ENCODE measurements at places on chromosomes 5 and 9. TPM values are rescaled to one million over a fixed set of nuclear protein-coding genes. Genes with fewer than 3 reads are reported as not detected.

GRCh38 chr9:72255569-72255968 lies 106.3 kb downstream of the GDA start:
- no peak for DNase-seq
- H3K27ac ChIP-seq: no peak overlapping the region

DNA sequence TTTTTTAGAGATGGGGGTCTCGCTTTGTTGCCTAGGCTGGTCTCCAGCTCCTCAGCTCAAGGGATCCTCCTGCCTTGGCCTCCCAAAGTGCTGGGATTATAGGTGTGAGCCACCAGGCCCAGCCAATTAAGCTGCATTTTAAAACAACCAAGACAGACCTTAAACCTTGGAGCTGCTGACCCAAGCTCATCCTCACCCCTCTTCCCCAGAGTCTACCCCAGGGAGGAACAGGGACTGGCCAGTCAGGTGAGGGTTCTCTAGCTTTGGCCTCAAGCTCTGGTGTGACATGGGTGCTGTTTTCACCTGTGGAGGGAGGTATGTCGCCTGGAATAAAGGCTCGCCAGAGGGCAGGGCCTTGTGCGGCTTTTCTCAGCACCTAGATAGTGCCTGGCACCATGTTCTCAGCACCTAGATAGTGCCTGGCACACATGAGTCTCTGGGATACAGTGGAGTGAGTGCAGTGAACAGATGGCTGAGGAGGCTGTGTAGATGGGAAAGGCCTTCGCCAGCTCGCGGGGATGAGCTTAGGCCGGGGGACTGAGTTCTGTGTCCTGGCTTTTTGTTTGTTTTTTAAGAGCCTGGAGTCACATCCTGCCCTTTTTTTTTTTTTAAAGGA lies 7.4 kb downstream of the CDK9 start:
- no peak for DNase-seq
- H3K36me3 ChIP-seq: peaks cover 54% of the 10 kb centered on the region
- no peak overlapping the region for H3K4me3 ChIP-seq
- H3K27me3 ChIP-seq: no peaks in the 10 kb centered on the region

TAF11L10 gene
- not detected for total RNA-seq

GRCh38 chr9:16925426-16925825 lies 55.0 kb upstream of the BNC2 start:
- no peaks in the 10 kb centered on the region for H3K36me3 ChIP-seq
- no peak overlapping the region for H3K4me3 ChIP-seq
- DNase-seq: no peak
- H3K27me3 ChIP-seq: no peaks in the 10 kb centered on the region
- no peaks in the 10 kb centered on the region for H3K4me1 ChIP-seq

GRCh38 chr9:19108038-19108437 lies 5.3 kb upstream of the HAUS6 start:
- H3K4me3 ChIP-seq: no peak overlapping the region
- H3K36me3 ChIP-seq: no peaks in the 10 kb centered on the region
- no peaks in the 10 kb centered on the region for H3K4me1 ChIP-seq
- DNase-seq: no peak
- H3K27me3 ChIP-seq: no peaks in the 10 kb centered on the region

DNA sequence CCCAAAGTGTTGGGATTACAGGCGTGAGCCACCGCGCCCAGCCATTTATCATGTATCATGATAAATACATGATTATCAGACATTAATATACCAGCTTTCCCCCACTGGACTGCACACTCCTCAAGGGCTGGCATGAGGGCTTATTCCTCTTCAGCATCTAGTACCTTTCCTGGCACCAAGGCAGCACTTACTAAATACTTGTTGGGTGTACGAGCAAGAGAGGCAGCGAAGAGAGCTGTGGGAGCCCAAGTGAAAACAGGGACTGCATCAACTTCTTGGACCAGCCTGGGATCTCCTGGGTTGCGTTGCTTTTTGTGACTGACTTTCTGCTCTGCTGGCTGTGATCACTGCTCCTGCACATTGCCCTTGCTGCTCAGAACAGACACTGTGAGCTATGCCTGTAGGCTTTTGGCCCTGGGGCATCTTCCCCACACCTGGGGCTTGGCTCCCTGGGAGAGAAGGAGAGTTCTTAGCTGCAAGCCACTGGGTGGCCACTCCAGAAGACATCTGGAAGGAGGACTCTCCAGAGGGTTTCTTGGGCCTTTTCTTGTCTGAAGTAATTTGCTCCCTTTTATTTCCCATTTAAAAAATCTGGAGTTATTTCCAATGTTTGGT lies 224.3 kb downstream of the NR3C1 start:
- DNase-seq: no peak
- H3K27me3 ChIP-seq: no peaks in the 10 kb centered on the region
- no peak overlapping the region for H3K4me3 ChIP-seq
- H3K4me1 ChIP-seq: no peaks in the 10 kb centered on the region
- H3K36me3 ChIP-seq: no peaks in the 10 kb centered on the region

PCDHA5 gene
- total RNA-seq: 0.15 TPM

DNA sequence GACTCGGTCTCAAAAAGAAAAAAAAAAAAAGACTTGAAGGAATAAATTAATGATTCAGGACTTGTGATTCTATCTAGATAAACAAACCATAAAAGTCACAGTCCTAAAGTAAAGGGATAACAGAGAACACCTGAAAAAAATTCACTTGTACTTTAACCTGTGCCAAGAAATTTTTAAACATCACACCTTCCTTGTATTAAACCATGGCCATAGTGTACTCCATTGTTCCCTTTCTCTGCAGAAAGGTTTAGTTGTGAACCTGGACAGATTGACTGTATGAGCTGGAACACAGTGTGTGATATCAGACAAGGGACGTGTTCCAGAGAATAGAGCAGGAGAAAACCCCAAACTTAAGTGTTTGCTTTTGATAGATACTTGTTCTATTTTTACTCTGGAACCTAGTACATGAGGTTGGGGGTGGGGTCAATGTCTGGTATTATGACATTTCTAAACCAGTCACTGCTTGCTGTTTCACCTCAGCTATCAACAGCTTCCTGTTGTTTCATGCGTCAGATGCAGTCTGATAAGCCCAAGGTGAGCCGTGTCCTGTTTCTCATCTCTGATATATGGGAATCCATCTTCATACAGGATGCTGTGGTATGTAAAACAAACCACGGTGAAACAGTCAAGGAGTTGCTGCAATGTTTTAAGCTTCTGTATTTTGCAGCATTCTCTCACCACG lies 62.5 kb upstream of the ITGA1 start:
- no peaks in the 10 kb centered on the region for H3K27me3 ChIP-seq
- H3K27ac ChIP-seq: peak overlapping the region; percentile 42
- H3K4me3 ChIP-seq: no peak overlapping the region

DNA sequence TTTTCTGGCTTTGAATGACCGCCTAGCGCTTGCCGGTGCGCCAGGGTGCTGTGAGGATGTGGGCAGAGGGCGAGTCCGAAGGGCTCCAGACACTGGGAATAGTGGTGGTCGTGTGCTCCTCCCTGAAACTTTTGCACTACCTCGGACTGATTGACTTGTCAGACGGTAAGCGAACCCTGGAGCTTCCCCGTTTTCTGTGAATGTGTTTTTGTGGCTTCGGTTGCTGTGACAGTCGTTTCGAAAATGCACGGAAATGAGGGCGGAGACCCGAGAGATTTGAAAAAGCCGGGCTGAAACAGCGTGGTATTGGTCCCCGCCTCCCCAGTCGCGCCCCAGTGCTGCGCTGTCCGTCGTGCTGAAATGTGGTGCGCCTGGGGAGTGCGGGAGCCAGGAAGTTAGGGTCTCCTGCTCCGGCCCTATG lies 102.5 kb upstream of the GABRP start:
- H3K27ac ChIP-seq: no peak overlapping the region
- no peak for DNase-seq
- H3K4me3 ChIP-seq: no peak overlapping the region

DNA sequence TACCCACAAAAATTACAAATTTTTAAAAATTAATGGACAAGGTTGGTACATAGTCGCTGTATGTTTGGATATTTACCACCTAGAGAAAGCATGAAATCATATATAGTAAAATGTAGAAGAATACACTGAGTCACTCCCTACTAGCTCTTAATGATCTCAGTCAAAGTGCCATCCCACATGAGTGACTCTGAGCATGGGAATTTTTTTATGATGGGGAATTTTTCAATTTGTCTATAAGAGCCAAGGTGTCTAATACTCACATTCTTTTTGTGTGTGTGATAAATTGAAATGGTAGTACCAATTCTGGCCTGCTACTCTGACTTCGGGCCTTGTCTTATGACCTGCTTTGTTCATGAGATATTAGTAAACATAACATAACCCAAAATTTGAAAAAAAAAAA lies 483.2 kb downstream of the CDH10 start:
- H3K4me1 ChIP-seq: no peaks in the 10 kb centered on the region
- no peak overlapping the region for H3K27ac ChIP-seq
- H3K4me3 ChIP-seq: no peak overlapping the region
- no peak for DNase-seq

CAMK4 gene
- total RNA-seq: 2.7 TPM

DNA sequence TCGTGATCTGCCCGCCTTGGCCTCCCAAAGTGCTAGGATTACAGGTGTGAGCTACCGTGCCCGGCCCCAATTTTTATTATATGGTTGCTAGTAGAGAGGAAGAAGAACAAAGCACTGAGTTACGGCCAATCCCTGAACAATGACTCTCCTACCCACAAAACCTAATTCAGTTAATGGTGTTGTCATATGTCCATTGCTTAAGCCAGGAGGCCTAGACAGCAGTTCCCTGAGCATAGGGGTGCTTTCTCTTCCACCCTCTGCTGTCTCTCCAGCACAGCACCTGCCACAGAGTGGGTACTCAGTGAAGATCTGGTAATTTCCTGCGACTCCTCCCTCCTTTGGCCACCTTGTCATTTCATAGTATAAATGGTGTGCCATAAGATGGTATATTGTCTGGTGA lies 21.4 kb upstream of the LTC4S start:
- no peak overlapping the region for H3K27ac ChIP-seq
- peaks cover 22% of the 10 kb centered on the region for H3K36me3 ChIP-seq
- H3K4me3 ChIP-seq: no peak overlapping the region
- H3K4me1 ChIP-seq: peaks cover 8% of the 10 kb centered on the region
- no peak for DNase-seq

GRCh38 chr5:167684251-167684650 lies 607.2 kb upstream of the WWC1 start:
- no peak for DNase-seq
- no peaks in the 10 kb centered on the region for H3K4me1 ChIP-seq
- no peaks in the 10 kb centered on the region for H3K27me3 ChIP-seq
- H3K36me3 ChIP-seq: no peaks in the 10 kb centered on the region

DNA sequence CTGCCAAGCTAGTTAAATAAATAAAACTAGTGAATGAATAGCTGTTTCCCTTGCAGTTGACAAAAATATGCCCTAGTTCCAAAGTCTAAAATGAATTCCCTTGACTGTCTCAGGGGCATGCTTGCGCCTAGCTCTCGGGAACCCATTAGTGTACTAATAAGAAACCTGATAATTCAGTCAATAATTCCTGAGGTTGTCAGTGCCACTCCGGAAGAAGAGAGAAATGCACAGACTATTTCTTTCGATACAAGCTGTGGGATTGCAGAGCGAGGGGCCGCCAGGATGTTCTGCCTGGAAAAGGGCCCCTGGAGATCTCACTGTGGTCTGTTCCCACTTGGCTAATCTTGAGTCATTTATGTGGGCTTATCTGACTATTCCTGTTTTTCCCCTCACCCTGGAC lies 56.4 kb upstream of the LARP1 start:
- no peak overlapping the region for H3K4me3 ChIP-seq
- H3K36me3 ChIP-seq: no peaks in the 10 kb centered on the region
- no peaks in the 10 kb centered on the region for H3K27me3 ChIP-seq
- no peaks in the 10 kb centered on the region for H3K4me1 ChIP-seq

NADK2 gene
- total RNA-seq: 19.6 TPM

DNA sequence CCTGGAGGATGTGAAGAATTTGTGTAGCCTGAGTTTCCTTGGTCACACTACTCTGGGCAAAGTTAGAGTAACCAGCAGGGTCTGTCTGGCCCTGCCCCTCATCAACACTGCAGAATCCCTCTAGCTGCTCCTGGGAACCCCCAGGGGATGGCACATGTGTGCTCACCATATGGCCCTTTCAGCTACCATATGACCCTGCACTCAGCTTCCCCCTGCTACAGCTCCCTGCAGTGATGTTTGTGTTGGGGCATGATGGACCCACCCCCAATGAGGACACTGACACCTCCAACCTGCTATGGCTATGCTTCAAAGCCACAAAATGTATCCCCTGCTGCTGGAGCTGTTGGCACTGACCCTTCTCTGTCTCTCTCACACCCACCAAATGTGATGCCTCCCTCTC lies 152.7 kb downstream of the SNX18 start:
- DNase-seq: no peak
- H3K4me3 ChIP-seq: no peak overlapping the region
- no peaks in the 10 kb centered on the region for H3K27me3 ChIP-seq
- peak overlapping the region; percentile 74 for H3K27ac ChIP-seq
- no peaks in the 10 kb centered on the region for H3K36me3 ChIP-seq

- H3K4me1 ChIP-seq: peaks cover 11% of the 10 kb centered on the region
- no peaks in the 10 kb centered on the region for H3K36me3 ChIP-seq
- no peak overlapping the region for H3K4me3 ChIP-seq
- no peak overlapping the region for H3K27ac ChIP-seq
These were observed 1.6 kb downstream of the SRFBP1 start for GRCh38 chr5:121963392-121963791.

- H3K27ac ChIP-seq: no peak overlapping the region
- H3K27me3 ChIP-seq: no peaks in the 10 kb centered on the region
- H3K4me1 ChIP-seq: no peaks in the 10 kb centered on the region
- no peak overlapping the region for H3K4me3 ChIP-seq
These were observed 47.1 kb upstream of the SH3GL2 start for GRCh38 chr9:17531642-17532254.

GRCh38 chr5:116785106-116785505 lies 210.5 kb upstream of the SEMA6A start:
- H3K4me3 ChIP-seq: no peak overlapping the region
- H3K36me3 ChIP-seq: no peaks in the 10 kb centered on the region
- no peaks in the 10 kb centered on the region for H3K4me1 ChIP-seq
- H3K27ac ChIP-seq: no peak overlapping the region

GRCh38 chr9:96073531-96074480 lies 198.3 kb downstream of the ERCC6L2 start:
- no peaks in the 10 kb centered on the region for H3K36me3 ChIP-seq
- H3K4me3 ChIP-seq: no peak overlapping the region
- no peak for DNase-seq
- no peak overlapping the region for H3K27ac ChIP-seq
- no peaks in the 10 kb centered on the region for H3K27me3 ChIP-seq

DOCK2 gene
- 14.5 TPM for total RNA-seq

CDHR2 gene
- total RNA-seq: not detected

DNA sequence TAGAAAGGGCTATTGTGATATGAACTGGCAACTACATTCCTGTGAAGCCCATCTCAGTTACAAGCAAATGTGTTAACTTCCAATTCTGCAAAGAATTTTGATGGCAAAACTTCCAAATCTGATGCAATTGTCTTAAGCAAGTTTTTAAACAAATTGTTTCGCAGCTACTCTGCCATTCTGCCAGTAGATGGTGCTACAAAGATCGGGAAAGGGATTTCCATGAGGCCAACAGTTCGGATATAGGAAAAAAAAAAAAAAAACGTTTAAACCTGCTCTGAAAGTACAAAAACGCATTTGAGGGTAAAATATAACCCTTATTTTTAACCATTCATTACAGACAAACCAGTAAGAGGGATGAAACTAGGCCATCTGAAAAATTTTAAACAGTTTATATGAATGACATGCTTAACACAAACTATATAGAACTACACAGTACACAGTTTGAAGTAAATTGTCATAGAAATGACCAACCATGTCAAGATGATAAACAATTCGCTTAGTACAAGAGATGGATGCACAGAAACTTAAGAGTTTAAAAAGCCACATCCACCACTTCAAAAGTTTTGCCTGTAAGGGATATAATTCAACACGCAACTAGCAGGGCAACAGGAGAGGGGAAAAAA lies 2.2 kb downstream of the HNRNPA0 start:
- peak overlapping the region; percentile 93 for H3K4me3 ChIP-seq
- no peaks in the 10 kb centered on the region for H3K27me3 ChIP-seq
- H3K36me3 ChIP-seq: no peaks in the 10 kb centered on the region
- peaks cover 40% of the 10 kb centered on the region for H3K4me1 ChIP-seq
- DNase-seq: no peak
- peak overlapping the region; percentile 100 for H3K27ac ChIP-seq

TAF11L13 gene
- not detected for total RNA-seq
